ENCODE measurements at places on chromosomes 6 and 20.

GRCh38 chr6:166626177-166627032, 646 bp downstream of the RPS6KA2 start:
- DNase-seq: peak; percentile 20

DNA sequence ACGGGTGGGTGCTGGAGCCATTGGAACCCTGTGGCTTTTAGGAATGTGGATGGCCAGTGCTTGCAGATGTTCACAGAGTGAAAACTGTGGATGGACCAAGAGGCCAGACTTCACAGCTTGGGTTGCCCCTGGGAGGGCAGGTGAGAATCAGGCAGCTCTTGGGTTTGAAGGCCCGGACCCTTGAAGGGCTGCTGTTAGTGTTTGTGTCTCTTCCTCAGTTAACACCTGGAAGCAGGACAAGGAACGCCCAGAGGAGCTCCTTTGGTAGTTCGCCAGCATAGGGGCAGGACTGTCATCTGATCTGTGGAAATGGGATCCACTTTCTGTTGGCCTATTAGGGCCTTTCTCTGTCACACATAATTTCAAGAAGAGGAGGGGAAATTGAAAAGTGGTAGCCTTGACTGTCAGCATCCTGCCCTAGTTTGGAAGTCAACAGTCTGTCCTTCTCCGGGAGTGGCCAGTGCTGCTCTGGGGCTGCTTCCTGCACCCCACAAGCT, 43.6 kb downstream of the RIOK1 start:
- DNase-seq: no peak

GRCh38 chr6:29826271-29826670, 1.4 kb upstream of the HLA-G start:
- DNase-seq: no peak

DNA sequence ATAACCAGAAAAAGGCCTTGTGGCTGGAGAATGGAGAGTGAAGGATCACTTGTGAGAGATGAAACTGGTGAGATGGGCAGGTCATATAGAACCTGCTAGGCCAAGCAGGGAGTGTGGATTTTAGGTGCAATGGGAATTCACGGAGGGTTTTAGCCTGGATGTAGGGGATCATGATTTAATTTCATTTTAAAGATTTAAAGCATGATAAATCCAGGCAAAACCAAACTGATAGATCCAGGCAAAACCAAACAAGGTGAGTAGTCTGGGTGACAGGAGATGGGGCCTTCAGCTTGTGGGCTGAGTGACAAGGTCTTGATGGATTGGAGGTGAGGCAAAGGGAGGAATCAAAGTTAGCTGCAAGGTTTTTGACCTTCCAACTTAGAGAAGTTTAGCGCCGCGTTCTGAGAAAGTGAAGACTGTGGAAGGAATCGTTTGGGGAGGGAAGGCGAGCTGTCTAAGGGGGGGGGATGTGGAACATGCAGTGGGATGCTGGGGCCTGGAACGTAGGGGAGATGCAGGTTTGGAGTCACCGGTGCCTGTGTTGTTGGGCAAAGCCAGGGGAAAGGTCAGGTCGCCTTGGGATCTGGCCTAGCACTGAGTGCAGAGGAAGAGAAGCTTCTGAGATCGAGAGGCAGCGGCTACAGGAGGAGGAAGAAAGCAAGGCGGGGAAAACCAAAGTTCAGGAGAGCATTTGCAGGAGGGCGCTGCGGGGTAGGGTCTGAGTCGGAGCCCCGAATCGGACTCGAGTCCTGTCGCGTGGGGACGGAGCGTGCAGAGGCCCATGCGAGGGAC, 1.3 kb upstream of the PLCG1 start:
- no peak for DNase-seq

GRCh38 chr6:159064477-159064876, 19.7 kb upstream of the TAGAP start:
- no peak for DNase-seq

DNA sequence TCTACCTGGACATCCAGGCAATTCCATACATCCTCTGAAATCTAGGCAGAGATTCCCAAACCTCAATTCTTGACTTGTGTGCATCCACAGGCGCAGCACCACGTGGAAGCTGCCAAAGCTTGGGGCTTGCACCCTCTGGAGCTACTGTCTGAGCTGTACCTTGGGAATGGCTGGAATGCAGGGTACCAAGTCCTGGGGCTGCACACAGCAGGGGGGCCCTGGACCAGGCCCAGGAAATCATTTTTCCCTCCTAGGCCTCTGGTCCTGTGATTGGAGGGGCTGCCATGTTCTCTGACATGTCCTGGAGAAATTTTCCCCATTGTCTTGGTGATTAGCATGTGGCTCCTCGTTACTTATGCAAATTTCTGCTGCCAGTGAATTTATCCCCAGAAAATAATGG, 391.9 kb upstream of the CHD6 start:
- DNase-seq: no peak

DNA sequence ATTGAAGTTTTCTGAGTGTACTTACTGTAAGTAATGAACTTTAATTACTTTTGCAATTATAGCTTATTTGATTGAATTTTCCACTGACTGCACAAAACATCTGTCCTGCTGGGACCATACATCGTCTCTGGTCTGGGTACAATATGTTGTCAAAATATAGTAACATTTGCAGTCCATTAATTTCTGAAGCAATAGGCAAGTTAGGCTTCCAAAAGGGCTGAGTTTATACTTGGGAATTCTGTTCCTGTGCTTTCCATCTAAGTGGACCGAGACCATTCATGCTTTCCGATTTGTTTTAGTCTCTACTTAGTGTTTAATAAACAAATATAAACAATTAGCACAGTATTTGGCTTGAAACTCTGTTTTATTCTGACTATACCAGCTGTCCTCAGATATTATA, 139.3 kb downstream of the RFPL4B start:
- DNase-seq: no peak

GRCh38 chr6:24019393-24019792, 106.6 kb upstream of the NRSN1 start:
- DNase-seq: no peak

- peak; percentile 26 for DNase-seq
Measured at GRCh38 chr6:141552463-141552862, 580.3 kb upstream of the GJE1 start.

GRCh38 chr6:137233911-137234863, 15.0 kb upstream of the IFNGR1 start:
- peak; percentile 81 for DNase-seq

GRCh38 chr6:33075208-33075567, 602 bp upstream of the HLA-DPB1 start:
- no peak for DNase-seq

DNA sequence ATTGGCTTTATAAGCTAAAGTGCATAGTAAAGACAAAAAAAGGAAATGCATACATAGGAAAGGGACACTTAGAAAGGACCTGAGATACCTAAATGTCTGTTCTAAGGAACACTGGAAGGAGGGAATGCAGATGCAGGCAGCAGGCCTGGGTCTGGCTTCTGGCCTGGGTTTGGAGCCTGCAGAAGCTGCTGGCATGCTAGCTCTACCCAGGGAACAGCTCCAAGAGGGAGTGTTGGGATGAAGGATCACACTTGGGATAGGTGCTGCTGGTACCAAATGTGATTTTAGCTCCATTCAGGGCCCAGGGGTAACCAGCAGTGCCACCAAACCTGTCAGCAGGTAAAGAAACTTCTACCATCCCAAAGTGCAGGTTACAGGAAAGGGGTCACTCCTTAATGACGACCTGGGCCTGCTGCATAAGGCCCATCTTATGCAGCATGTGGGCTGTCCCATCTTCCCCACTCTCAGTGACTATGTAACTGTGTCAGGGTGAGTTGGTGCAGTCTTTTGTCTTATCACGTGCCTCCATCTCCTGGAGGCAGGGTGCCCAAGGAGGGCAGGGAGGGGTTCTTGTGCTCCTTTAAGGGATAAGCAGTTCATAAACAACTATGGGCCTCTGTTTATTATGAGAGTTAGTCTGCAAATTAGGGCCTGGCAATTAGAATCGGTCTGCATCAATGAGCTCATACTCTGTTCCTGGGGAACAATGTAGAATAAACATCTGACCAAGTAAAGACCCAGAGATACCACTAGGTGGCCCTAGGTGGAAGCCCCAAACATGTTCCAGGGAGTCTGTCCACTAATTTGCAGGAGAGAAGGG, 26.9 kb downstream of the DDX27 start:
- DNase-seq: peak; percentile 65
